ENCODE measurements at places on chromosomes 6 and 20.

DNA sequence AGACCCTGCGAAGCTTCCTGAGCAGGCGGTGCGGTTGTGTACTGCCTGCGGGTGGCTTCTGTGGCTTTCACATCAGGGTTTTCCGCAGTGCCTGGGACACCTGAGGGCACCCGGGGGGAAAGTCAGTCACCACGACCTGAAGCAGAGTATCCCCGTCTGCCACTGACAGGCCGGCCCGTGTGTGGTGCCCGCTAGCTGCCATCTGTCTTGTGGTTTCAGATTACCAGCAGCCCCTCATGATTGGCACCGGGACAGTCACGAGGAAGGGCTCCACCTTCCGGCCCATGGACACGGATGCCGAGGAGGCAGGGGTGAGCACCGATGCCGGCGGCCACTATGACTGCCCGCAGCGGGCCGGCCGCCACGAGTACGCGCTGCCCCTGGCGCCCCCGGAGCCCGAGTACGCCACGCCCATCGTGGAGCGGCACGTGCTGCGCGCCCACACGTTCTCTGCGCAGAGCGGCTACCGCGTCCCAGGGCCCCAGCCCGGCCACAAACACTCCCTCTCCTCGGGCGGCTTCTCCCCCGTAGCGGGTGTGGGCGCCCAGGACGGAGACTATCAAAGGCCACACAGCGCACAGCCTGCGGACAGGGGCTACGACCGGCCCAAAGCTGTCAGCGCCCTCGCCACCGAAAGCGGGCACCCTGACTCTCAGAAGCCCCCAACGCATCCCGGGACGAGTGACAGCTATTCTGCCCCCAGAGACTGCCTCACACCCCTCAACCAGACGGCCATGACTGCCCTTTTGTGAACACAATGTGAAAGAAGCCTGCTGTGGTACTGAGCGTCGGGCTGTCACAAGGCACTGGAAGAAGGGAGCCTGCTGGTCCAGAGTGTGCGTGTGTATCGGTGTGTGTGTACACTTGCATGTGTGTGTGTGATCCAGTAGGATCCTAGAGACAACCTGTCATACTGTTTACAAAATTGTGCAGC, 54.4 kb downstream of the GOPC start:
- no peak for DNase-seq

- peak; percentile 19 for DNase-seq
Measured at GRCh38 chr6:38567436-38567835, 72.3 kb downstream of the BTBD9 start.

- no peak for DNase-seq
Measured at GRCh38 chr6:106882138-106882537, 92.4 kb downstream of the CD24 start.

DNA sequence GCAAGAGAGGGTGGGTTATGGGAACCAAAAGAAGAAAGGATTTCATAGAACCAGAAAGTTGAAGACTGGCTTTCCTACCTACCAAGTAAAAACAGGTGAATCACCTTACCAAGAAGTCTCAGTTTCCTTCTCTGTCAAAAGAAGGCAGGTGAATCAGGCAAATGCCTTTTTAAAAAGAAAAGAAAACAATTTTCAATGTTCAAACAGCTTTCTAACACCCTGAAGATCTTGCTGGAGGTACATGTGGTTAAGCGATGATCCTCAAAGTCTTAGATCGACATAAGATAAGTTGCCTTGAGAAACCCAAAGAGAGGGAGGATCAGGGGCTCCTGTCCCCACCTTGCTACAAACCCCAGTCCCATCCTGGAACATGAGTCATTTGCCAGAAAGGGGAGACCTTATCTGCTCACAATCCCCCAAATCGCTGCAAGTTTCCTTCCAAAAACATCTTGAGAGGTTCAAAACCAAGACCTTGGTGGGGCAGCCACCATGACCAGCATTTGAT, 71.6 kb downstream of the NFATC2 start:
- DNase-seq = no peak

DNA sequence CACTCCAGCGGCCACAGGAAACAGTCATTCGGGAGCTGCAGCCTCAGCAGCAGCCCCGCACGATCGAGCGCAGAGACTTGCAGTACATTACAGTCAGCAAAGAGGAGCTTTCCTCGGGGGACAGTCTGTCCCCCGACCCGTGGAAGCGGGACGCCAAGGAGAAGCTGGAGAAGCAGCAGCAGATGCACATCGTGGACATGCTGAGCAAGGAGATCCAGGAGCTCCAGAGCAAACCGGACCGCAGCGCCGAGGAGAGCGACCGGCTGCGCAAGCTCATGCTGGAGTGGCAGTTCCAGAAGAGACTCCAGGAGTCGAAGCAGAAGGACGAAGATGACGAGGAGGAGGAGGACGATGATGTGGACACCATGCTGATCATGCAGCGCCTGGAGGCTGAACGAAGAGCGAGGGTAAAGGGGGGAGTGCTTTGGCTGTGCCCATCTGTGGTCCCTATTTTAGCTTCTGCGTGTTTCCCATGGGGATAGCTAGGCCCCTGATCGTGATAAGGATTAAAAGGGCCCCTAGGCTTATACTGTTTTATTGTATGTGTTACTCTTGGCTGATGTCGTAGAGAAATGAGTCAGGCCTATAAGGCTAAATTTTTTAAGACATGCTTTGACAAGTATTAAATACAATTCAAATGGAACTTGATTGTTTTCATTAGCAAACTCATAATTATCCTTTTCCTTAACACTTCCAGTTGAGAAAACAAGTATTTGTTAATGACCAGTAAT, 45.5 kb upstream of the KIF25 start:
- DNase-seq = no peak

DNA sequence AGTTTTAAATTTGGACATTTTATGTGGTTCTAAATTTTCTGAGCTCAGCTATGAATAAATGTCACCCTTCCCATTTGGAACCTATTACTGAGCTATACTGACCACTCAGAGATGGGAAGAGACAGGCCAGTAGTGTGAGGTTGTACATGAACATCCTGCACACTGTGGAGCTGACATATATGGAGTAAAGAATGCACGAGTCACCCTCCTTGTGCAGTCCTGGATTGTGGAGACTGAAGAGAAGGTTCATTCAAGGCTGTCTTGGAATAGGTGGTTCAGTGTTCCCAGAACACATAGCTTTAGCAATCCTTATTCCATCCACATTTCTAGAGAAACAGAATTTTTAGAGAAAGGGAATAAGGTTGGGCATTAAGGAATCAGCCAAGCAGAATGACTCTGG, 50.3 kb upstream of the OGFRL1 start:
- DNase-seq = no peak
